ENCODE measurements at places on chromosomes 6 and 20.

GRCh38 chr20:34907616-34908469 is 31.4 kb downstream of the ACSS2 start:
- no peak for DNase-seq

- DNase-seq, result no peak
Observed at GRCh38 chr20:9241232-9241692, 172.4 kb downstream of the PLCB4 start.

DNA sequence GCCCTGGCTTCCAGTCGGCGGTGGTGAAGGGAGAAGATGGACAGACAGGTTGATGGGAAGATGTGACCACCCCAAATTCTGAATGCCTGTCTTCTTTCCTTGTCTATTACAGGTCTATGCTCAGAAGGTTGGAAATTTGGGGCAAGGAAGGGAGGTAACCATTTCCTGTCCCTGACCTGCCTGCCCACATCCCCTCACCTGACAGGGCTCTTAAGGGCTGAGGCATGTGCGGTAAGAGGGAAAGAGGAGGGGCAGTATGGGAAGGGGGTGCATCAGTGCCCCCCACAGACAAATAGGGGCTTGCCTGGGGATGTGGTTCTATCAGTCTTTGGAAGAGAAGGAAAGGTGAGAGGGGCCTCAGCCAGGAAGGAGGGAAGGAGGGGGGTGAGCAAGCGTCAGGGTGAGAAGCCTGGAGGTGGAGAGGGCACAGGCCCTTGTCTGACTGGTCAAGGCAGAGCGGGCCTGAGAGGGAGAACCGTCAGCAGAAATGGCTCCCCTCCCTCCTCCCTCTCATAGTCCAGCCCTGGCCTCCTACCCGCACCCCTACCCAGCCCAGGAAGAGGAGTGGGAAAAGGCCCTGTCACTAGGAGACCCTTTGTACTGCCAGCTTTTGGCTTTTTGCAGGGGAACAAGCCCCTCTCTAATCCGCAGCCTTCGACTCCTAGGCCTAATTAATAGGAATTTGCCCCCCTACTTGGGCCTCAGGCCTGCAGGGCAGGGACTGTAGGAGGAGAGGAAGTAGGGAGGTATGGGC is 104.4 kb upstream of the FOXP4 start:
- no peak for DNase-seq

- no peak for DNase-seq
Observed at GRCh38 chr20:49513517-49513916, 31.0 kb upstream of the KCNB1 start.

- no peak for DNase-seq
Observed at GRCh38 chr6:50213146-50213545, 163.4 kb upstream of the DEFB112 start.

GRCh38 chr20:4109307-4109940 is 94.1 kb upstream of the RNF24 start:
- DNase-seq, result no peak

GRCh38 chr6:15090745-15091384 is 155.0 kb upstream of the JARID2 start:
- DNase-seq, result no peak

- no peak for DNase-seq
Observed at GRCh38 chr6:168116438-168116974, 37.5 kb upstream of the FRMD1 start.

DNA sequence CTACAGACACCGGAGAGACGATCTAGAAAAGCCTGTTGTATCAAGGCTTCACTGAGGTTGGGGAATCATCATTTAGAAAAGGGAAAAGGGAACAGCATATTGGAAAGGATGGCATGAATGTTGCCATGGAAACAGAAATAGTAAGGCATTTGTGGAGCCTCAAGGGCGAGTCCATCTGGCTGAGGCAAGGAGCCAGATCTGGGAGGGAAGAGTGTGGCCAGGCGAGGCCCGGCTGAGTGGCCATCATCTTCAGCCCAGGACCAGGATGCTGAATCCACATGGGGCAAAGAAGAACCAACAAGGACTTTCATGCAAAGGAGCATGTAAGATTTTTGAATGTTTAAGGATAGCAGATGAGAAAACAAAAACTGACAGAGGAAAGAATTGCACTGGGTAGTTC is 85.8 kb downstream of the MAP3K5 start:
- peak; percentile 41 for DNase-seq

DNA sequence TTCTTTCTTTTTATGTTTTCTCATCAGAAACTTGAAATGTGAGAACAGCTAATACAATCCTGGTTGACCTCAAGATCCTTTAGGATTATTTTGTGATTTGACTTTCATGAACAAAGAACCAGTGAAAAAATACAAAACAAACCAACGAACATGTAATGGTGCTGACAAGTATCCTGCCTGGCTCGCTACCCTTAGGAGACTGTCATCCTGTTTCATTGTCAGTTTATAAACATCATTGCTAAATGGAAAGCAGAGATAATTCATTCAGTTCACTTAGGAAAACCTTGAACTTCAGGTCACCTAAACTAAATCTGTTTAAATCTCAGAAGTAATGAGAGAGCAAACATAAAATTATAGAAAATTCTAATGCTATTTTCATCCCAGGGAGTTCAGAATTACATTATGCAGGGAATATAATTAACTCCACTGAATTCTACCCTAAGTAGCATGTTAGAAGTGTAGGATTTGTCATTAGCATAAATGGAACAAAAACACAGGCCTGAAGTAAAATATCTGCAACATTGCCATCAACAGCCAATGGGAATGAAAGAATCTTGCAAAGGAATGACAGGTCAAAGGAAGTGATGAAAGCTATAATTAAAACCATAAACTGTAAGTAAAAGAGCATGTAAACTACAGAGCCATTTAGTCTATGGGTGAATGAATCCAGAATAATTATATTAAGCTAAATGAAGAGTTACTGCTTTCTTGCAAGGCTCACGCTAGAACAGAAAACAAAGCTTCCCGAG is 401.2 kb upstream of the MANEA start:
- DNase-seq, result no peak

DNA sequence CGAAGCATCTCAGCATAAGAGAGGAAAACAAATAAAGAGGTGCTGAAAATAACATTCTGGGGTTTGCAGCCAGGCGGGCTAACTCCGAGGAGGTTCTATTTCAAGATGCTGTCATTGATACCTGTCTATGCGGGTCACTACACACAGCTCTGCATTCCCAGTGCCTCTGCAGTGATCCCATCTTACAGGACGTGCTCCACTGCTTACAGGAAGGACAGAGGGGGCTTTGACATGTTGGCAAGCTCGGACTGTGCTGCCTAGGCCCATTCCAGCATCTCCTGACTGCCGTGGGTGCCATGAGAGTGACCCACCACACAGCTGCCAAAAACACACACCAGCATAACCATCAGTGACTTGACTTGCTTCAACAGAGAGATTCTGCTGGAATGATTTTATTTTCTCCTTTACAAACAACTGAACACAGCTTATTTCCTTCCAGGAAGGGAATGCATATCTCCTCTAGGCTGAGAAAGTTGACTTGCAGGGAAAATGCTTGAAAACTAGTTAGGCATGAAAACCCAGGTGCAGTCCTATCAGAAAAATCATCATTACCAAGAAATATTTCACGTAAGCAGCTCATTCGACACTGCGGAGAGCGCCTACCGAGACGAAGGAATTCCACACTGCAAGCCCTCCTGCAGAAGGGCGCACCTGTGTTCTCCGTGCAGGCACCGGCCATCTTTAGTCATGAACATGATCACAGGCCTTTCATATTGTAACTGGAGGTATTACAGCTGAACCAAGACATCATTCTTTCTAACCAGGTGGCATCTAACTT is 62.5 kb downstream of the RAMACL start:
- DNase-seq, result no peak

- no peak for DNase-seq
Observed at GRCh38 chr6:155949256-155949655, 493.6 kb upstream of the NOX3 start.

DNA sequence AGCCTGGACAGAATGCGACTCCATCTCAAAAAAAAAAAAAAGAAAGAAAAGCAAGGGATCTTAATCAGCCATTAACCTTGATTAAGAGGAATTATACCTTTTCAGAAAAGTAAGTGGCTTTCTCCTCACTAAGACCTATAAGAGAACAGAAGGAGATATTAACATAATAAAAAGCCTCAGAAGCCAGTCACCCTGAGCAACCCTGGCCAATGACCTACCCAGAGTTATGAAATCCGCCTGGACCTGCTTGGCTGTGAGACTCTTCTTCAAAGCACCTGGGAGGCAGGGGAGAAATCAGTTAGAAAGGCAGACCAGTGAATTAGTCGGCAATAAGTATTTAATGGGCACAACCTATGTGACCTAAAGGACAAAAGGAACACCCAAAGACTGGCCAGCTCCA is 32.7 kb upstream of the C20orf203 start:
- no peak for DNase-seq

GRCh38 chr20:24773751-24774201 is 175.3 kb upstream of the CST7 start:
- DNase-seq, result no peak

- DNase-seq, result no peak
Observed at GRCh38 chr6:39593646-39594045, 131.6 kb downstream of the KIF6 start.

DNA sequence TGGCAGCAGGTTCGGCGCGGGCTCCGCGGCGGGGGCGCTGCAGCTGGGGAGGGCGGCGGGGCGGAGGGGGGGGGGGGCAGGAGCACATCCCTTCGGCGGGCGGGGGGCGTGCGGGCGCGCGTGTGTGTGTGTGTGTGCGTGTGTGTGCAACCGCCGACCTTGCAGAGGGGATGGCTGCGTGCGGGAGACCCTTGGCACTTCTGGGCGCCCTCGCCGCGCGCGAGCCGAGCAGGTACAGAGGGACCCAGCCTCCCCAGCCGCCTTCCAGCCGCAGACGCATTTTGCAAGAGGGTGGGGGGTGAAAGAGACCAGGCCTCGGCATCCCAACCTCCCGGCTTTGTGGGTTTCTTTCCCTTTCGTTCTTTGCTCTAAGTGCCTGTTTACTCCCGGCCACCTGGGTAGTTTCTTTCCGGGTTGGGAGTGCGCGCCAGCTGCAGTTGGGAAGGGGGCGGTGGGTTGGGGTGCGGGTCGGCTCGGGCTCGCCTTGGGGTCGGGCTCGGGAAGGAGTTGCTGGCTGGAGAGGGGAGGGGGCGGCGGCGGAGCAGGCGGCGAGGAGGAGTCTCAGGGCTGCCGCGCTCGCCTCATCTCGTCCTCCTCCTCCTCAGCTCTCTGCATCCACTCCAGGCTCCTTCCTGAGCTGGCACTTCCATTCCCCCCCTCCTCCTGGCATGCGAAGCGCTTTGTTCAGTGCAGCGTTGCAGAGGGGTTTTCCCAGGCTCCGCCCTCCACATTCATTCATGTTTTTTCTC is 620 bp downstream of the HIVEP1 start:
- DNase-seq, result peak; percentile 75

DNA sequence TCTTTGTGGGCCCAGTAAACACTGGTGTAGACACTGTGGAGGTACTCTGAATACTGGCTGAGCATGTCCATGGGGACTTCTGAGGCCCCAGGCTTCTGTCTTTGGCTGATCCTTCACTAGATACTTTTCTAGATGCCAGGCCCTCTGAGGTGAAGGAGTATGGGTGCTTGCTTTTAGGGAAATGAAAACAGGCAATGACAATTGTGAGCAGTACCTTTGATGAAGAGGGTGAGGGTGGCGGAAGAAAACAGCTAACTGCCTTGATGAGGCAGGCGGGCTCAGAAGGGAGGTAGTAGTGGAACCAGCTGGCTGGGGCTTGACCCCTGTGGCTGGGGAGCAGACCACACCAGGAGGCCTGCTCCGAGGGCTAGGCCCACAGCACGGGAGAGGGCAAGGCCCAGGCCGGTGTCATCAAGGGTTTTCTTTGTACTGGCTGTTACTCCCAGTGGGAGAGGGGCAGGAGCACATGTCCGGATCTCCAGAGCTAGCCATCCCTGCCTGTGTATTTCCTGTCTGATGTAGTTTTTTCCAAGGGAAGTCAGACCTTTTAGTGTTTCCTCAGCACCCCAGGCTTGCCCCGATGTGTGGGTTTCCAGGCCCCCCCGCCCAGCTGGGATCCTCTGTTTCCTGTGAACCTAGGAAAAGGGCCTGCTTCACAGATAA is 3.9 kb downstream of the PLCG1 start:
- DNase-seq, result no peak

DNA sequence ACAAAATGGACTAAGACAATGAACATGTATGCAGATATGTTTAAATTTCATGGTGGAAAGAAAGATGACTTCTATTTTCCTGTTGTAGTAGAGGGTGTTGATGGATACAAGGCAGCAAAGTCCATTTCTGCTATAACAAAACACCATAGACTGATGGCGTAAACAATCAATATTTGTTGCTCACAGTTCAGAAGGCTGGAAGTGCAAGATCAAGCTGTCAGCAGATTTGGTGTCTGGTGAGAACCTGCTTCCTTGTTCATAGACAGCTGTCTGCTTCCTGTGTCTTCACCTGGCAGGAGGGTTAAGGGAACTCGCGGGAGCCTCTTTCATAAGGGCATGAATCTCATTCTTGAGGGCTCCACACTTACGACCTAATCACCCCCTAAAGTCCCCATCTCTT is 83.0 kb upstream of the ELOVL5 start:
- DNase-seq, result no peak

GRCh38 chr6:101126501-101126900 is 245.4 kb upstream of the ASCC3 start:
- no peak for DNase-seq

DNA sequence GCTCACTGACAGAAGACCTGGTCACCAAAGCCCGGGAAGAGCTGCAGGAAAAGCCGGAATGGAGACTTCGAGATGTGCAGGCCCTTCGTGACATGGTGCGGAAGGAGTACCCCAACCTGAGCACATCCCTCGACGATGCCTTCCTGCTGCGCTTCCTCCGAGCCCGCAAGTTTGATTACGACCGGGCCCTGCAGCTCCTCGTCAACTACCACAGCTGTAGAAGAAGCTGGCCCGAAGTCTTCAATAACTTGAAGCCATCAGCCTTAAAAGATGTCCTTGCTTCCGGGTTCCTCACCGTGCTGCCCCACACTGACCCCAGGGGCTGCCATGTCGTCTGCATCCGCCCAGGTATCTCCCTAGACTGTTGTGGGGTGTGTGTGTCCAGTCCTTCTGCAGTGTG is 4.4 kb downstream of the TTPAL start:
- no peak for DNase-seq

GRCh38 chr20:57290178-57290484 is 23.7 kb upstream of the BMP7 start:
- no peak for DNase-seq

DNA sequence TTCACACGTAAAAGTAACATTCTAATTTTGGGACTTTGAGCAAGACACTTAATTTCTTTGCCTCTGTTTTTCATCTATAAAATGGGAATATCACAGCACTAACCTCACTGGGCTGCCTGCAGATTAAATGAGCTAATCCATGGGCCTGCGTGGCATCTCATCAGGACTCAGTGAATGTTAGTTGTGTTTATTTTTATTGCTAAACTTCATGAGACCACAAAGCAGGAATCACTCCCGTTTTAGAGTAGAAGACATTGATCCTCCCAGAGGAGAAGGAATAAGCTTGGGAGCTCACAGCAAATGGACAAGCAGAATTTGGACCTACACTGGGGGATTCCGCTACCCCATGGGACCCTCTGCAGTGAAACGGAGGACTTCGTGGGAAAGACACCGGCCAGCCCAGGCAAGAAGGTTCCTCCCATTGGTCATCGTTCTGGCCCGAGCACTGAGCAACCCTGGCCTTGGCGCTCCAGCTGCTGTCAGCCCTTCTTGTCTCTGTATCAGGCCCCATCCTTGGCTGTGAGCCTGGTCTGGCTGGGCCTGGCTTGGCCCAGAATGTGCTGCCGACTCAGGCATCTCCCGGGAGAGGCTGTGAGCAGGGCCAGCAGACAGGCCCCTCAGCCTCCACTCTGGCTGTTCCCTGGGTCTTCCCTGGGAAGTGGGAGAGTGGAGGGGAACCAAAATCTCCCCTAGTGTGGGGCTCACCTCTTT is 79.8 kb downstream of the NFATC2 start:
- DNase-seq, result peak; percentile 24

Measured in hypothalamus (tissue), 51 donors.